Glutamatergic neuron (in vitro differentiated cells): ENCODE measurements at places on chromosomes 13 and 19.

GRCh38 chr19:39254531-39255345 lies 6.1 kb upstream of the IFNL4 start:
- H3K4me1 ChIP-seq, result no peaks in the 10 kb centered on the region
- no peaks in the 10 kb centered on the region for H3K36me3 ChIP-seq
- H3K27me3 ChIP-seq, result peaks cover 2% of the 10 kb centered on the region
- no peak for DNase-seq
- H3K27ac ChIP-seq, result no peak overlapping the region

DNA sequence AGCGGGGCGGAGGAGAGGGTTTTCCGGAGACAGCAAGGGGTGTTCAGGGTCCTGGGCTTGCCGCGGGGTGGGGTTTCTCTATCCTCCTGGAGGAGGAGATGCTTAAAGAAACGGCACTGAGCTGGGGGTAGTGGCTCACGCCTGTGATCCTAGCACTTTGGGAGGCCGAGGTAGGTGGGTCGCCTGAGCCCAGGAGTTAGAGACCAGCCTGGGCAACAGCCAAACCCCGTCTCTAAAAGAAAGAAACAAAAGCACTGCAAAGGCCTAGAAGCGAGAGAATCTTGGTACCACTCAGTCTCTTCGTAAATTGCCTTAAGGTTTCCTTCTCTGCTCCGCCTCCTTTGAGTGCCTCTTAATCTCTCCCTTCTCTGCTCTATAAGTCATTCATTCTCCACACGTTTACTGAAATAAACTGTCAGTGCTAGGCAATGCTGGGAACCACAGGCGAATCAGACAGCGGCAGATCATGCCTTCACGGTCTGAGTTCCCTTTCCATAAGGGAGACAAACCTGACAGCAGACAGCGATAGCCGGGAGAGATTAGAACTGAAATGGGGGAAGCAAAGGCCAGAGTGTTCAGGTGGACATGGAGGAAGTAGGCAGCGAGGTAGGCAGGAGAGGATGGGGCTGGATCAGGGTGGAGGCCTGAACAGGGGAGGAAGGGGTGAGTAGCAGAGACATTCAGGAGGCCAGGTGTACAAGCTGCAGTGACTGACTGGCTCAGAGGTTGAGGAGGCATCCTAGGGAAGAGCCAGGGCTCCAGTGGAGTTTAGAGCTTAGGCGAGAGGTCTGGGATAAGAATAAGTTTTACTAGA lies 580 bp downstream of the EIF3K start:
- H3K36me3 ChIP-seq, result no peaks in the 10 kb centered on the region
- peaks cover 11% of the 10 kb centered on the region for H3K27me3 ChIP-seq
- peak overlapping the region; percentile 100 for H3K4me3 ChIP-seq
- H3K4me1 ChIP-seq, result peaks cover 4% of the 10 kb centered on the region
- peak overlapping the region; percentile 98 for H3K27ac ChIP-seq

DNA sequence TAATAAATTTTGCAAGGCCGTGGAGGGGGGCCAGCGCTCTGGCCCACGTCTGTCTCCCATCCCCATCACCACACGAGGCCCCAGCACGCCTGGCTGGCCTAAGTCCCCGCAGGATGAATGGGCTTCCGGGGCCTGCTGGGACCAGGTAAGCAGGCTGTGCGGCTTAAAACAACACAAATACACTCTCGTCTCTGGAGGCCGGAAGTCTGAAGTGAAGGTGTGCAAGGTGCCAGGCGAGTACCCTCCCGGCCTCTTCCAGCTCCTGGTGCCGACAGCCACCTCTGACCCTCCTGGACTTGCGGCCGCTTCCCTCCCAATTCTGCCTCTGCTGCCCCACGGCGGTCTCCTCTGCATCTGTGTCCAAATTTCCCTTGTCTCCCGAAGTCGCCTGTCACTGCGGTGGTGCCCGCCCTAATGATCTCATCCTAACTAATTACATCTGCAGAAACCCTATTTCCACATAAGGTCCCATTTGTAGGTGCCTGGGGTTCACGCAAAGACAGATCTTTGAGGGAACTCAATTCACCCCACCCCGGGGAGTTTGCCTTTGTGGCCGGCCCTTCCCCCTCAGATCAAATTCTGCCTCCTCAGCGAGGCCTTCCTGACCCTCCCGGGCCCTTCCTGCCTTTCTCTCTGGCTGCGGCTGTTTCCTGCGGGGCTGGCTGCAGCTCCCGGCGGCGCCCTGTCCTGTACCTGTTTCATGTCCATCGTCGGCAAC lies 8.1 kb upstream of the PTBP1 start:
- peak overlapping the region; percentile 80 for H3K4me3 ChIP-seq
- peak overlapping the region; percentile 100 for H3K27ac ChIP-seq
- peaks cover 14% of the 10 kb centered on the region for H3K4me1 ChIP-seq

DNA sequence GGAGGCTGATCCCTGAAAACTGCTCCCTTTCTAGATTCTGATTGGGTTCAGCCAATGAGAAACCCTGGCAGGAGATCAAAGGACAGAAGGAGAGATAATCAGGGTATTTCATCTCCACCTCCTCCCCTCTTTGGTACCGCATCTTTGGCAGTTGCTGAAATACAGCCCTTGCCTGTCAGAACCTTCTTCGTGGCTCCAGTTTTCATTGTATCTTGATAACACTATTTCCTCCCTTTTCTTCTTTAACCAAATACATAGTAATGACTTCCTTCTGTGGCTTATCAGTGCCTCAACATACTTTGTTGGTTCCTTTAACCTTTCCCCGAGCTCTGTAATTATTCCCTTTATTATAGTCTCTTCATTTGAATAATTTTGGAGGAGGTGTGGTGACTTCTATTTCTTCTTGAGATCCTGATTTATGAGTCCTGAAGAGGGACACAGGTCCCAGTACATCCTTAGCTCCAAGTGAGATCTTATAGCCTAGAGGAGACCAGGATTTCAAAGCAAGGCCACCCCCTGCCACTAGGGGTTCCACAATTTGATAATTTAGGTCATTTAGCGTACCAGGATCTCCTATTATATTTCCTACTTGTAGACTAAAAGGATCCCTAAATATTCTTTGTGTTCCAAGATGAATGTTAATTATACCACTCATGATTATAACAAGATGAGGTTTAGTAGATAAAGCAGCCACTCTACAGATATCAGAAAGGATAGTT lies 98.0 kb downstream of the EDNRB start:
- H3K27me3 ChIP-seq, result no peaks in the 10 kb centered on the region
- H3K4me1 ChIP-seq, result no peaks in the 10 kb centered on the region
- no peak overlapping the region for H3K4me3 ChIP-seq
- H3K27ac ChIP-seq, result no peak overlapping the region

DNA sequence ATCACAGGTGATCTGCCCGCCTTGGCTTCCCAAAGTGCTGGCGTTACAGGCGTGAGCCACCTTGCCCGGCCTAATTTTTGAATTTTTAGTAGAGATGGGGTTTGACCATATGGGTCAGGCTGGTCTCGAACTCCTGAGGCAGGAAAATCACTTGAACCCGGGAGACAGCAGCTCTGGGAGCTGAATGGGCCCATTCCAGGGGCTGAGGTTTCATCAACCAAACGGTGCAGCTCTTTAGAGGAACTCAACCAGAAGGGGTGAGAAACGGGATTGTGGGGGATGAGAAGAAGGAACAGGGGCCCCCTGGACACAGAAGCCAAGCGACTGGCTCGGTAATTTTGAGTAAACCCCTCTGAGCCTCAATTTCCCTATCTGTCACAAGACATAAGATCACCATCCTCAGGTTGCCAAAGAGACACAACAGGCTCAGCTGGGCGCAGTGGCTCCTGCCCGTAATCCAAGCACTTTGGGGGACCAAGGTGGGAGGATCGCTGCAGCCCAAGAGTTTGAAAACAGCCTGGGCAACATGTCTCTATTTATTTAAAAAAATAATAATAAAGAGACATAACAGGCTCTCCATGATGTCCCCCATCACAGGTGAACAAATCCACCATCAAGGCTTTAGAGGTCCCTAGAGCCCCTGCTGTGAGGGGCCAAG lies 562 bp downstream of the IQCN start:
- no peak overlapping the region for H3K27ac ChIP-seq
- peaks cover 4% of the 10 kb centered on the region for H3K27me3 ChIP-seq
- no peak overlapping the region for H3K4me3 ChIP-seq
- DNase-seq, result no peak
- H3K4me1 ChIP-seq, result peaks cover 2% of the 10 kb centered on the region

DNA sequence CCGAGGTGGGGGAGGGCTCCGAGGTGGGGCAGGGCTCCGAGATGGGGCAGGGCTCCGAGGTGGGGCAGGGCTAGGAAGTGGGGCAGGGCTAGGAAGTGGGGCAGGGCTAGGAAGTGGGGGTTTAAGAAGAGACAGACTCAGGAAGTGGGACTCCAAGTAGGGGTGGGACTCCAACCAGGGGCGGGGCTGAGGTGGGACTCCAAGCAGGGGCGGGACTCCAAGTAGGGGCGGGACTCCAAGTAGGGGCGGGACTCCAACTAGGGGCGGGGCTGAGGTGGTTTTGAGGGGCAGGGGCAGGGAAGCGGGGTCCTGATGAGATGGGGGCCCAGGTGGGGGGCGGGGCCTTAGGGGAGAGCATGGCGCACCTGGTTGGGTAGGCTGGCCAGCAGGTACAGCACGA lies 13.6 kb downstream of the CFD start:
- DNase-seq, result peak; percentile 55
- H3K27ac ChIP-seq, result no peak overlapping the region
- no peaks in the 10 kb centered on the region for H3K36me3 ChIP-seq
- H3K4me3 ChIP-seq, result no peak overlapping the region
- peaks cover 1% of the 10 kb centered on the region for H3K4me1 ChIP-seq

- H3K27ac ChIP-seq, result no peak overlapping the region
- DNase-seq, result no peak
- no peak overlapping the region for H3K4me3 ChIP-seq
- H3K36me3 ChIP-seq, result no peaks in the 10 kb centered on the region
- H3K4me1 ChIP-seq, result peaks cover 4% of the 10 kb centered on the region
Observed at GRCh38 chr13:61128850-61129645, 286.6 kb downstream of the PCDH20 start.

DNA sequence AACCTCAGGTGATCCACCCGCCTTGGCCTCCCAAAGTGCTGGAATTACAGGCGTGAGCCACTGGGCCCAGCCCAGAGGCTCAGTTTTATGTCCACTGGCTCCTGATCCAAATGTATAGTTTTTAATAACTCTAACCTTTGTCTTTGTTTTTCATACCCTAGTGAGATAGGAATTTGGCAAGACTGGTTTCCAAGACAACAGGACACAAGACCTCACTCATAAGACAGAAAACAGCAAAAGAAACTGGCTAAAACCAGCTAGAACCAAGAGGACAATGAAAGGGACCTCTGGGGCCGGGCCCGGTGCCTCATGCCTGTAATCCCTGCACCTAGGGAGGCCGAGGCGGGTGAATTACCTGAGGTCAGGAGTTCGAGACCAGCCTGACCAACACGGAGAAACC lies 27.6 kb downstream of the CPT1C start:
- H3K4me1 ChIP-seq, result no peaks in the 10 kb centered on the region
- DNase-seq, result no peak
- H3K27ac ChIP-seq, result no peak overlapping the region
- H3K27me3 ChIP-seq, result peaks cover 2% of the 10 kb centered on the region
- peaks cover 4% of the 10 kb centered on the region for H3K36me3 ChIP-seq

DNA sequence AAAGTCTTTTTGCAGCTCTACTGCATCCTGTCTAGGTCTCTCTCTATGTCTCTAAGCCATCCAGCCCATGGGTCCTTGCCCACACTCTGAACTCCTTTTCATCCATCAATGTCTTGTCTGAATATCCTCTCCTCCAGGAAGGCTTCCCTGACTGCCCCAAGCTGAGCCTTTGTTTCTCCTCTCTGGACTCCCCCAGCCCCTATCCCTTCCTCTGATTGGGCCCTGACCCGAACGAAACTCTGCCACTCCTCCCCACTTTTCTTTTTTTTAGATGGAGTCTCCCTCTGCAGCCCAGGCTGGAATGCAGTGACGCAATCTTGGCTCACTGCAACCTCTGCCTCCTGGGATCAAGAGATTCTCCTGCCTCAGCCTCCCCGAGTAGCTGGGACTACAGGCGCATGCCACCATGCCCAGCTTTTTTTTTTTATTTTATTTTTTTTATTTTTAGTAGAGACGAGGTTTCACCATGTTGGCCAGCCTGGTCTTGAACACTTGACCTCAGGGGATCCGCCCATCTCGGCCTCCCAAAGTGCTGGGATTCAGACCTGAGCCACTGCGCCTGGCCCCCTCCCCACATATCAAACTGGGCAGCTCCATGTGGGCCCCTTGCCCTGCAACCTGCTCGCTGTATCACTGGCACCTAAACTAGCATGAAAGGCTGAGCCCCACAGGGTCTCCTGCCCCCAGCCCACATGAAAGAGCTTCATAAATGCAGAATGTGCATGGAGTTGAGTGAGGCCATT lies 870 bp upstream of the UNC13A start:
- peaks cover 6% of the 10 kb centered on the region for H3K27me3 ChIP-seq
- no peak for DNase-seq
- peaks cover 3% of the 10 kb centered on the region for H3K4me1 ChIP-seq
- no peaks in the 10 kb centered on the region for H3K36me3 ChIP-seq
- H3K27ac ChIP-seq, result peak overlapping the region; percentile 89
- H3K4me3 ChIP-seq, result peak overlapping the region; percentile 99

GRCh38 chr13:32390048-32390447 lies 37.9 kb downstream of the N4BP2L1 start:
- no peak overlapping the region for H3K4me3 ChIP-seq
- H3K4me1 ChIP-seq, result no peaks in the 10 kb centered on the region
- H3K27ac ChIP-seq, result no peak overlapping the region
- H3K36me3 ChIP-seq, result no peaks in the 10 kb centered on the region
- peaks cover 2% of the 10 kb centered on the region for H3K27me3 ChIP-seq

GRCh38 chr13:70415136-70415535 lies 306.9 kb upstream of the KLHL1 start:
- H3K4me3 ChIP-seq, result no peak overlapping the region
- H3K36me3 ChIP-seq, result no peaks in the 10 kb centered on the region
- H3K27me3 ChIP-seq, result no peaks in the 10 kb centered on the region
- DNase-seq, result no peak

GRCh38 chr19:13937479-13938300 lies 527 bp downstream of the PODNL1 start:
- peaks cover 6% of the 10 kb centered on the region for H3K27me3 ChIP-seq
- DNase-seq, result peak; percentile 65
- no peaks in the 10 kb centered on the region for H3K36me3 ChIP-seq
- no peak overlapping the region for H3K27ac ChIP-seq

- peaks cover 5% of the 10 kb centered on the region for H3K4me1 ChIP-seq
- H3K27me3 ChIP-seq, result peaks cover 30% of the 10 kb centered on the region
- no peak for DNase-seq
- peak overlapping the region; percentile 32 for H3K4me3 ChIP-seq
- no peak overlapping the region for H3K27ac ChIP-seq
Observed at GRCh38 chr19:13008926-13009787, 13.9 kb downstream of the NFIX start.

DNA sequence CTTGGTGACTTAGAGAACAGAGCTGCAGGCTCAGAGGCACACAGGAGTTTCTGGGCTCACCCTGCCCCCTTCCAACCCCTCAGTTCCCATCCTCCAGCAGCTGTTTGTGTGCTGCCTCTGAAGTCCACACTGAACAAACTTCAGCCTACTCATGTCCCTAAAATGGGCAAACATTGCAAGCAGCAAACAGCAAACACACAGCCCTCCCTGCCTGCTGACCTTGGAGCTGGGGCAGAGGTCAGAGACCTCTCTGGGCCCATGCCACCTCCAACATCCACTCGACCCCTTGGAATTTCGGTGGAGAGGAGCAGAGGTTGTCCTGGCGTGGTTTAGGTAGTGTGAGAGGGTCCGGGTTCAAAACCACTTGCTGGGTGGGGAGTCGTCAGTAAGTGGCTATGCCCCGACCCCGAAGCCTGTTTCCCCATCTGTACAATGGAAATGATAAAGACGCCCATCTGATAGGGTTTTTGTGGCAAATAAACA lies 9.9 kb downstream of the APOC1 start:
- H3K4me3 ChIP-seq, result no peak overlapping the region
- H3K27ac ChIP-seq, result no peak overlapping the region
- no peak for DNase-seq

- no peak overlapping the region for H3K27ac ChIP-seq
- H3K36me3 ChIP-seq, result peaks cover 4% of the 10 kb centered on the region
- DNase-seq, result no peak
- H3K4me1 ChIP-seq, result peaks cover 49% of the 10 kb centered on the region
- H3K4me3 ChIP-seq, result peak overlapping the region; percentile 2
- H3K27me3 ChIP-seq, result peaks cover 35% of the 10 kb centered on the region
Observed at GRCh38 chr19:38070573-38070972, 153.4 kb downstream of the DPF1 start.
